CD4-positive, alpha-beta T cell treated with Interleukin-12 subunit alpha and Interleukin-12 subunit beta, for 1 hour (primary cell): ENCODE measurements at places on chromosomes 2 and 18.

DNA sequence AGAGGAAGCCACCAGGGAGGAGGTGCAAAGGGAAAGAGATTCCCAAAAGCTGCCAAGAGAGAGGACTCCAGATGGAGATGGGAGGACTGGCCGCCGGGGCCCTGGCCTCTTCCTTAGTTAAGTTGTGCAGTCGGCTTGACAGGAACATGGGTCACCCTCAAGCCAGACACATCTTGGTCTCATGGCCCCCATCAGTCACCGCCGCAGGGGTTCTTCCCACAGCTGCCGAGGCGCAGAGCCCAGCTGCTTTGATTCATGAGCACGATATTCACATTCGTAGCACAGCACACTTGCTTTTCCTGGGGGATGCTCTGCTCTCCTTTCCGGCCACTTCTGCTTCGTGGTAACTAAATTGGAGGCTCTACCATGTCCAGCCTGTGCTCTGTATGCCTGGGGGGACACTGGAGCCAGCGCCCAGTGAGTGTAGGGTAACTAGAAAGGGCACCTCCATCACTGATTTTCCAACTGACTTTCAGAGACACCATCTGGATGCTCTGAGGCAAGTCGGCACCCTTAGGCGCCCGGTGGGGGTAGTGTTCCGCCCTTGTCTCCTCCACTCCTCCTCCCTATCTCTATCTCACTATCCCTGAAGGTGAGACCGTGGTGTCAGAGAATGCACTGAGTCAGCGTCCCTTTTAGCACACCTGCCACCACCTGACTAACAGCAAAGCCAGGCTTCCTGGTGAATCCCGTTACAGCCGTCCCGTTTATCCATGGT, 13.3 kb downstream of the TWIST2 start:
- DNase-seq, result no peak

DNA sequence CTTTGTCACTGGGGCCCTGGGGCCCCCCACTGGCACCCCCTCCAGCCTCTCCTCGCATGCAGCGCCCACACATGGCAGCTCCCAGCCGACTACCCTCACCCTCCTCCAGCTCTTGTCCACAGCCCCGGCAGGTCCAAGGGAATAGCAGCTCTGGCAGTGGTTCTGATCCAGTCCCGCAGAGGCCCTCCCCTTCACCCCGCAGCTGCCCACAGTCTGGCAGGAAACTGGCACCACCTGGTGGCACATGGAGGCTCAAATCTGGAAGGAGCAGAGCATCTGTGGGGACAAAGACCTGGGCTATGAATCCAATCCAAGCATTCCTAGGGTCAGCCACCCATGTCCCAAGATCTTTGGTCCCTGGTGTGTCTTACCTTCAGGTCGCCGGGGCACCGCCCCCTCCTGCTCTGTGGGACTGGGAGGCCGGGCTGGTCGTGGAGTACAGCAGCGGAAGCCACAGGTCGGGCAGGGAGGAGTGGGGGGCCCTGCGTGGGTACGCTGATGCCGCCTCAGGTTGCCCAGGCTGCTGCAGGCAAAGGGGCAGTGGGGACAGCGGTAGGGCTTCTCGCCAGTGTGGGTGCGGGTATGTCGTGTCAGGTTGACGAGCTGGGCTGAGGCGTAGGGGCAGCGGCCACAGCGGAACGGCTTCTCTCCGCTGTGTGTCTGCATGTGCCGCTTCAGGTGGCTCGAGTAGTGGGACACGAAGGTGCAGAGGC, 2.3 kb downstream of the ZNF513 start:
- DNase-seq, result peak; percentile 19

- DNase-seq, result no peak
Measured at GRCh38 chr2:138084206-138084605, 119.9 kb downstream of the HNMT start.

DNA sequence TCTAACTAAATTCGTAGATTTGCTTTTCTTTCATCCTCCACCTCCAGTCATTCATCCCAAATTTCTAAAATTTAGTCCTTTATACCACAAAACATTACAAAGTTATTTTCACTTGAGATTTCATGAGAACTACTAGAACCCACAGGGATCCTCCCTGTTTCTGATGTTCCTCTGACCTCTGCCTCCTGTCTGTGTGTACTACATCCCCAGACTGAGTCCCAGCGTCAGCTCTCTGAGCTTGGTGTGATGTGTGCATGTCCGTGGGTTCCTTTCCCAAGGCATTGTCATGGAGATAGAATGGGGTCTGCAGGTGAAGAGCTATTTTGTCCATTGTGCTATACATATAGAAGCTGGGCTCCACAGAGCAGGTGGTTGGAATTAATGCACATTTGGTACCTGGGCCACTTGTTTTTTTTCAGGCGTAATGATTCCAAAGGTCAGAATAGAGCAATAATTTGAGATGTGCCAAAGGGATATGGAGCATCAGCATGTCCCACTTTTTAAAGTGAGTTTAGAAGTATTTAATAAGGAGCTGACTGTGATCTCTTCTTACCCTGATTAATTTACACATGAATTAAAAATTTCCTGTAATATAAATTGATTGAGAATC, 151.2 kb upstream of the BOD1L2 start:
- no peak for DNase-seq

GRCh38 chr2:68932402-68932801, 20.3 kb downstream of the GKN2 start:
- no peak for DNase-seq

DNA sequence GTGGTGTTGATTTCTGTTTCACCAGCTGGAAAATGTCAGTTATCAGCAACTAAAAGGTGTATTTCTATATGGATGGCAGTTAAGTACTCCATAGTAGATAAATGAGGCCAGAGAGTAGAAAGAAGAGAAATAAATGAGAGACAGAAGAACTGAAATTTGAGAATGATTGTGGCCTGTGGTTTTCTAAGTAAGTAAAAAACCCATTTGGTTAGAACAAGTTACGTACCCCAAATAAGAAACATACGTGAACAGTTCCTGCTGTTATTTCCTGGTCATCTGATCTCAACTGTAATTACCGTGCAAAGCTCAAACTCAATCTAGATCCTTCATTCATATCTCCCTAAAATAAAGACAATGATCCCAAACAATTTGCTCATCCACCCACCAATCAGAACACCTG, 181.3 kb downstream of the PID1 start:
- DNase-seq, result no peak

DNA sequence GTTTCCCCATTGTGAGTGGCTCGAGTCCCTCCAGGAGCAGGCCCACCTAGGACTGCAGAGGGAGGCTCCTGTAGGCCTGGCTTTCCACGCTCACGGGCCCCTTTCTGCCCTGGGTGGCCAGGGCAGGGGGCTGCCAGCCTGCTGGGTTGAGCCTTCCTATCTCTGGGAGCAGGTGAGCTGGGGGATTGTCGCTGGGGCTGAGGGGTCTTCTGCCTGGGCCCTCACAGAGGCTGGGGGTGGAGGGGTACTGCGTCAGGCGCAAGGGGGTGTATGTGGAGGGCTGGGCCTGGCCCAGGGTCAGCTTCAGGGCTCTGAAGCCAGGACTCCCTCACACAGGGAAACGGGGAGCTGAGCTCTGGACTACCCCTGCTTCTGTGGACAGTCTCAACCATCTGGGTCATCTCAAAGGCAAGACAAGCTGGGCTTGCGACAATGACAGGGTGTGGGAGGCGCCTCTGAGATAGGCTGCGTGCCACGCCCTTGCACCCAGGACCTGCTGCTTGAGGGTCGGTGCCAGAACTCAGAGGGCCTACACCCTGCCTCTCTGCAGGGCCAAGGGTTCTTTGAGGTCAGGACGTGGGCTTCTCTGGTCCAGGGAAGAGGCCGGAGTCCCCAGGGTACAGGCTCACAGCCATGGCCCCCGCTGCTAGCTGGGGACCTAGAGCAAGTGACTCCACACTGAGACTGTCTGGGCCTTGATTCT, 206.1 kb downstream of the TWIST2 start:
- DNase-seq, result no peak

GRCh38 chr2:237617587-237617982, 9.8 kb upstream of the LRRFIP1 start:
- no peak for DNase-seq

- no peak for DNase-seq
Measured at GRCh38 chr2:88599527-88599926, 27.7 kb downstream of the EIF2AK3 start.

- no peak for DNase-seq
Measured at GRCh38 chr2:215799194-215799593, 214.2 kb downstream of the MREG start.

DNA sequence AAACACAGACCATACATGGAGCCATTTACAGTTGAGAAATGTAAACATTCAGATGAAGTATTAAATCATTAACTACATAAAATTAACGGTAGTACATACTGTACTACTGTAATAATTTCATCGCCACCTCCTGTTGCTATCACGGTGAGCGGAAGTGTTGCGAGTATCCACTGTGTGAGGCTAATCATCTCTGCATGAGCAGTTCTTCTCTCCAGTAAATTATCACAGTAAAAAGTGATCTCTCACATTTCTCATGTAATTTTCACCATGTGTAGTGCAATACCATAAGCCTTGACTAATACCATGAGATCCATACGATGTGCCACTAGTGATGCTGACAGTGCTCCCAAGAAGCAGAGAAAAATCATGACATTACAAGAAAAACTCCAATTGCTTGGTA, 21.9 kb downstream of the SMAD2 start:
- no peak for DNase-seq

DNA sequence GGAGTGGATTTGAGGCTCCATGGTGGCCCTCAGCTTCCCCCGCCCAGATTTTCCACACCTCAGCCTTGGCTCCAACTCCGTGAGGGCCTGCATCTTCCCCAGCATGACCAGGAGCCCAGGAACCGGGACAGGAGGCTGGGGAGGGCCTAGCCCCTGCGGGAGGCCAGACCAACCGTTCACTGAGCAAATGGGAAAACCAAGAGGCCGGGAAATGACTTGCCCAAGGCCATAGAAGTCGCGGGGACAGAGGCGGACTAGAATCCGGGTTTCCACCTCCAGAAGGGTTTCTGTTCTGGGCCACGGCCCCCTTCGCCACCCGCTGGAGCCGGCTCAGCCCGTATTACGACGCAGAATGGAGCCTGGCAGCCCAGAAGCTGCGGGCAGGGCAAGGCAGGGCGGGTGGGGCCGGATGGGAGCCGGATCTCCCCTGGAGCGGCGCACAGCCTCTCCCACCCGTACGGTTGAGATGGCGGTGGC, 7.9 kb upstream of the CRYBA2 start:
- no peak for DNase-seq

GRCh38 chr2:124437811-124438210, 412.7 kb downstream of the CNTNAP5 start:
- no peak for DNase-seq

GRCh38 chr2:40284797-40285196, 167.1 kb downstream of the SLC8A1 start:
- DNase-seq, result no peak

DNA sequence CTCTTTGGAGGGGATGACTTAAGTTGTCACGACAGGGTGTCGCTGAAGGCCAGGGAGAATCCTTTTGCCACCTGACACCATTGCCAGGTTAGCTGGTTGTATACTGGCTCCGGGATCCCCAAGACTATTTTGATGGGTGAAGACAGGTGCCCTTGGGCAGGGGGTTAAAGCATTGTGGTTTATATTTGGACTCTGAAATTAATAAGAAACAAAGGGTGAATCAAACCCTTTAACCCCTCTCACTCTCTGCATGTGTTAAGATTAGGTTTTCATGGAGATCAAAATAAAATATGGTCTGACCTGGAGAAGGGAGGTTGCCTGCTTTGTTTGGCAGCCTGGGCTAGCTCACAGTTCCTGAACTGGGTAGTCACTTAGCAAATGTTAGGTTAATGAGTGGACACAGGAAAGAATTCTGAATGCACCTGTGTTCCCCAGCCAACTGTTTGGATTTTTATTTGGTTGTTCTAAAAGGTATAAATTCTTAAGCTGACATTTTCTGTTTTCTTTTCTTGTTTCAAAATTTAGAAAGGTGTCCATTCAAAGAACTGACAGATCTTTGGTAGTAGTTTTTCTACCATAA, 301.7 kb downstream of the KCNS3 start:
- DNase-seq, result no peak
